ENCODE measurements at places on chromosomes 3 and 15. TPM values are rescaled to one million over a fixed set of nuclear protein-coding genes. Genes with fewer than 3 reads are reported as not detected.

Gene SLC28A2
- not detected for total RNA-seq

Gene TRIM42
- total RNA-seq, result not detected

DNA sequence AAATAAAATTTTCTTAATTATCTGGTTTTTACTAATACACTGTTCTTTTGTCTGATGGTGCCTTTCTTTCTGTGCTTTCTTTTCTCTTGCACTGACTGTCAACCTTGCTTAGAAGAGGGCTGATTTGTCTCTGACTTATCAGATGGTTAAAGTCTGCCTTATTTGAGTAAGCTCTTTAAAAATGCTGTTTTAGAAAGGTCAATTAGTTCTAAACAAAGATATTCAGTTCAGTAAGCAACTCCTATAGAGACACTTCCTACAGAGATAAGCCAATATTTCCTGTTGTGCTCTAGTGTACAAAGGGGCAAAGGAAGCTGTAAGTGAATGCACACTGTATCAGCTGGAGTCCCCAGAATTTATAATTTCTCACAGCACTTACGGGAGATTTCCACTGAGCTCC is 153.4 kb upstream of the TSPAN3 start:
- DNase-seq, result peak; percentile 72

GRCh38 chr15:61794276-61794675 is 266.0 kb downstream of the VPS13C start:
- DNase-seq, result no peak

Measured in dermis microvascular lymphatic vessel endothelial cell (primary cell).